Jurkat, Clone E6-1 (cell line): ENCODE measurements at places on chromosomes 5 and 9.

- DNase-seq, result no peak
These were observed 120.1 kb upstream of the LPAR1 start for GRCh38 chr9:111158363-111158762.

DNA sequence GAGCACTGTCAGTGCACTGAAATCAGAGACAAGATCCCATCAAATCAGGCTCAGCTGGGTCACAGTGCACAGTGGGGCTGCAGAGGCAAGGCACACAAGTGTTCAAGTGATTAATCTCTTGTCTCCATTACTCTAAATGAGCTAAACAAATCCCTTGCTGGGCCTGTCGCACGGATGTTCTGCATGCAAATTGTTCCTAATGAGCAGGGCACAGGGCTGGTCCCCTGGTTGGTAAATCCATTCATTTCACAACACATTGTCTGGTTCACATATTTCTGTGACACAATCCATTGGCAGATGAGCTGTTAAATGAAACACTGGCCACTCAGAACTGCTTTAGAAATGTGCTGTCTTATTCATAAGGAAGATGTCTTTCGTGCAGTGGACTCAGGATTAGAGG is 167.9 kb upstream of the BRINP1 start:
- no peak for DNase-seq

- DNase-seq, result no peak
These were observed 344.1 kb downstream of the NR2F1-AS1 start for GRCh38 chr5:93236807-93237421.

GRCh38 chr5:172823840-172824362 is 10.2 kb upstream of the ERGIC1 start:
- no peak for DNase-seq

- DNase-seq, result no peak
These were observed 31.6 kb upstream of the NAA35 start for GRCh38 chr9:85909390-85909789.

DNA sequence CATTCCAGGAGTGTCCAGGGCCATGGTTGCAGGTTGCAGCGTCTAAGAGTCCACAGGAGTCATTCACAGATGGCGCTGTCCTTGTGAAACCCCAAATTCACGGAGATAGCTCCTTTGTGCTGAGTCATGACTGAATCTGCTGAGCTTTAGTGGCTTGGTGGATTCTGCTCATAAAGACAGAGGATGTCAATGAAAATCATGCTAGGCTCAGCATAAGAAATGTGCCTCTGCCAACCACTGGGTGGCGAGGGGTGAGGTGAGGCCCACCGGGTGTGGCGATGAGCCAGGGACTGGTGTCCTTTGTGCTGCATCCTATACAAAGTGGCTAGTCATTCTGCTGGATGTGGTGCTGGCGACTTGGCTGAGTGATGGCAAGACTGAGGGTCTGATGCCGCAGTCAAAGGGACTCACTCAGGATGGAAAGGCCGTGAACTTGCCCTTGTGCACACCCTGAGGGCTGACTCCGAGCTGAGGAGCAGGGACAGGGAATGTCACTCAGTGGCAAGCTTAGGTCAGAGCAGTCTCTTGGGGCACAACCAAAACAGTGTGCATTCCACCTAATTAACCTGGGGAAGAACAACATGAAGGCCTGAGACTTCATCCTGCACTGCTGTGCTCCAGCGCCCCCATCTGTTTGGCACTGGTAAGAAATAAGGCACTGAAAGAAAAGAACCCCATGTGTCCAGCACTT is 71.5 kb downstream of the DAP start:
- DNase-seq, result peak; percentile 44

- DNase-seq, result no peak
These were observed 428.2 kb downstream of the IRX1 start for GRCh38 chr5:4023753-4024335.

GRCh38 chr9:128420060-128420650 is 502 bp upstream of the CERCAM start:
- DNase-seq, result no peak

- no peak for DNase-seq
These were observed 231.3 kb downstream of the ENC1 start for GRCh38 chr5:74409166-74409706.

GRCh38 chr9:23769307-23769935 is 56.6 kb downstream of the ELAVL2 start:
- no peak for DNase-seq

GRCh38 chr5:142186857-142187594 is 78.4 kb downstream of the NDFIP1 start:
- no peak for DNase-seq

DNA sequence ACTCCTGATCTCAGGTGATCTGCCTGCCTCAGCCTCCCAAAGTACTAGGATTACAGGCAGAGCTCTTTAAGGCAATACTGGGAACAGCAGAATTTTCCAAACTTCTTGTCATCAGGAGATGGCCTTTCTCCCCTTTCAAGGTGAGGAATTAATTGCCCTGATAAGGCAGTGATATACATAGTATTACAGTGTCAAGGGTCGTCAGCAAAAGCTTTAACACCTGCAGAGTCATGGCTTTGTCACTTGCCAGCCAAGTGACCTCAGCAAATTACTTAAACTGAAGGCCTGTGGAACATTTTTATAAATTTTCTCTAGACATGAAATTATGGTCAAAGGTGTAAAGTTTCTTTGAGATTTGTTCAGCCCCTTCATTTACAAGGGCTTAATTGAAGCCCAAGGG is 59.5 kb downstream of the FBXO38 start:
- DNase-seq, result no peak

GRCh38 chr5:62268792-62269191 is 37.2 kb upstream of the KIF2A start:
- DNase-seq, result peak; percentile 64

DNA sequence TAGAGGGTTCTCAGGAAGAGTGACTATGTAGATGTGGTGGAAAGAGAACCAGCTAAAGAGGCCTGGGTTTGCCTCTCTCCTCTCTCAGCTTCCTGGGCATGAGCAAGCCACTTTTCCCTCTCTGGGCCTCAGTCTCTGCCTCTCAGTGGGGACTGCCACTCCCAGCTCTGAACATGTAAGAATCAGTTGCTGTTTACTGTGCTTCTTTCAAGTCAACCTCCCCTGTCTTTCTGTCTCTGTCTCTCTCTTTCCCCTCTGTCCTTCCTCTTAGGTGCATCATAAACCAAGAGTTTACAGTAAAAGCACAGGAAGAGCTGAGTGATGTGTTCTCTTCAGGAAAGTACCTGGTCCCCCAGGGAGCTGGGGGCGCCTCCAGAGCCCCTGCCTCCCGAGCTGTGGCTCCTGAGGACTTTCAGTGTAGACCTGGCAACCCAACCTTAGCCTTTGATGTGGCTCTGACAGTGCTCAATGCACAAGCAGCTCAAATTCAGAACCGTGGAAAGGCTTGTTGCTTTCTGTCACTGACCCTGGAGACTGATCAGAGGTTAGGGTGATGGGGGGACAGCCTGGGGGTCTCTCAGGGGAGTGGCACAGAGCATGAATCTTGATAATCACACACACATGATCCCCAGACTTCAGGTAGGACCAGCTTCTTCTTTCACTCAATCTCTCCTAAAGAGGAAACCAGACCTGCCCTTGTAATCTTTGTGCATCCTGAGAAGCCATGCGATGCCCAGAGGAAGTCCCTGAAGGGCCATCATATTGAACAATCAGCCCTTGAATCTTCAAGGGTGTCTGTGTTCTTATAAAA is 59.4 kb upstream of the TNFSF8 start:
- peak; percentile 22 for DNase-seq

DNA sequence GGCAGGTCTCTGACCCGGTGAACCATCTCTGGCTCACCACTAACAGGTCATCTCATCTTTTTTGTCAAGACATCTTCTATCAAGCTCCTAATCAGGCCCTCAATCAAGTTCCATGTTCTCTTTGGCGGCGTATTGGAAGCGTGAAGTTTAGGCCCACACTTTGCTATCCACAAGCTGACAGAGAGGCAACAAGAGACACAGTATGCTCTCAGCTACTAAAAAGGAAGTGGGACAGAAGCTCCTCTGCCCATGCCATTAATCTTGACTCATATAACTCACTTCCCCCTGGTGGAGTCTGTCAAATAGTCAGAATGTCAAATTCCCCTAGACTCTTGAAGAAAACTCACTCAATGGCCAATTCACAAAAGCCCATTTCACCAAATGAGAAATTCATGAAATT is 77.6 kb upstream of the TMC1 start:
- DNase-seq, result peak; percentile 6

DNA sequence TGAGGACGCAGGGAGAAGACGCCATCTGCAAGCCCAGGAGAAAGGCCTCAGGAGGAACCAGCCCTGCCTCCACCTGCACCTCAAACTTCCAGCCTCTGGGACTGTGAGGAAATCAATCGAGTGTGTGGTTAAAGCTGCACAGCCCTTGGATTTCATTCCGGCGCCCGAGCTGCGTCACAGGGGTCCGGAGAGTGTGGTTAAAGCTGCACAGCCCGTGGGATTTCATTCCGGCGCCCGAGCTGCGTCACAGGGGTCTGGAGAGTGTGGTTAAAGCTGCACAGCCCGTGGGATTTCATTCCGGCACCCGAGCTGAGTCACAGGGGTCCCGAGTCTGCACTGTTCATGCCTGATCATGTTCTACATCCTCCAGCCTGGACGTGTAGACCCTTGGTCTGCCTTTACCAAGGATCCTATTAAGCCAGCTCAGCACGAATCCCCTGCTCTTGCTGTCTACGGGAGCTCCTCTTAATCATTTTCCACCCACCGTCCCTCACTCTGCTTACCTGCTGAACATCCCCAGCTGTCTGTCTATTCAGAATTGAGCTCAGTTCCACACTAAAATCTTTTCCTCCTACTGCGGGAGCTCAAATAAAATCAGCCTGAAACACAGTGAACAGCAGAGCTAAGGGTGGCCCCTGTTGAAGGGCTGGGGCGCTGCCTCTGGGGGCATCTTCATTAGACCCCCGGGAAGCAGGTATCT is 73.0 kb upstream of the OLFM1 start:
- DNase-seq, result no peak

DNA sequence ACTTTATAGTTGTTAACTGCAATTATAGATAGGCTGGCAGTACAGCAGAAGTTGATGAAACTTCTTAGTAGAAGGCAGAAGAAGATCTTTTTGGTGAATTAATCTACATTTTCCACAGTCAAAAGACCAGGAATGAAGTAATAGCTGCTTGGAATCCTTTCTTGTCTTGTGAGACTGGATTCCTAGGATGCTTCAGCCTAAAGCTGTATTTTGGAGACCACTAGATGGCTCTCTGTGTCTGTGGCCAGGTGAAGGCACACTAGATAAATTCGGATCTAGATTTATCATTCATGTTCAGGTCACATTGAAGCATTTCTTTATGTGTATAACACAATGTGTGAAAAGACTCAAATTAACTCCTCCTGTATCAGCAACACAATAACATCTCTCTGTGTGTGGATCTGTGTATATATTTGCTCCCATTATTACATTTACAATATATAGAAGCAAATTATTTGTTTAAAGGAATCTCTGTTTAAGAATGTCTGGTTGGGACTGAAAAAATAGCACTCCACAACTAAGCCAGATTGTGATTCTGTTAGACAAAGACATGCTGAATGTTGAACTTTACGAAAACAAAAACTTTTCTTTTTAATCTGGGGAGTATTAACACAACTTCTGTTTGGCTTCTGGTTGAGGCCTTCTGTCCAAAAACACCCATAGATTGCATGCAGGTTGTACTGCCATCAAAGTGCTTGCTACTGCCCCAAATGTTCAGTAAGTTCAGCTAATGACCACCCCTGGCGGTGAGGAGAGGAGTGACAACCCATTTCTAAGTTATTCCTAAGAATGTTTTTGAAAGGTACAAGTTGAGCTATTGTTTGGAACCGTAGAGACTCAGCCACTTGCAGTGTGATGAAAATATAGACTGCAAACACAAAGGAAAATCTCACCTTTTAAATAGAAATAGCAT is 10.6 kb downstream of the GRIN3A start:
- peak; percentile 24 for DNase-seq

GRCh38 chr5:35908228-35908627 is 30.2 kb downstream of the CAPSL start:
- DNase-seq, result peak; percentile 96

- DNase-seq, result no peak
These were observed 522.7 kb downstream of the HTR1A start for GRCh38 chr5:63439537-63439936.

DNA sequence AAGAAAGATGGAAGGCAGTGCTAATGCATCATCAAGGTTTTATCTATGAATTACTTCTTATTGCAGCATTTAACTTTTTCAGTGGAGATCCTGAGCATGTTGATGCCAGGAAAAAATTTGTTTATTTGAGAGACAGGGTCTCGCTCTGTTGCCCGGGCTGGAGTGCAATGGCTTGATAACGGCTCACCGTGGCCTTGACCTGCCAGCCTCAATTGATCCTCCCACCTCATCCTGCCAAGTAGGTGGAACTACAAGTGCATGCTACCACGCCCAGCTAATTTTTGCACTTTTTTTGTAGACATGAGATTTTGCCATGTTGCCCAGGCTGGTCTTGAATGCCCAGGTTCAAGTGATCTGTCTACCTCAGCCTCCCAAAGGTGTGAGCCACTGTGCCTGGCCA is 47.2 kb downstream of the AOPEP start:
- no peak for DNase-seq

GRCh38 chr9:86043999-86044398 is 55.4 kb downstream of the GOLM1 start:
- DNase-seq, result no peak

DNA sequence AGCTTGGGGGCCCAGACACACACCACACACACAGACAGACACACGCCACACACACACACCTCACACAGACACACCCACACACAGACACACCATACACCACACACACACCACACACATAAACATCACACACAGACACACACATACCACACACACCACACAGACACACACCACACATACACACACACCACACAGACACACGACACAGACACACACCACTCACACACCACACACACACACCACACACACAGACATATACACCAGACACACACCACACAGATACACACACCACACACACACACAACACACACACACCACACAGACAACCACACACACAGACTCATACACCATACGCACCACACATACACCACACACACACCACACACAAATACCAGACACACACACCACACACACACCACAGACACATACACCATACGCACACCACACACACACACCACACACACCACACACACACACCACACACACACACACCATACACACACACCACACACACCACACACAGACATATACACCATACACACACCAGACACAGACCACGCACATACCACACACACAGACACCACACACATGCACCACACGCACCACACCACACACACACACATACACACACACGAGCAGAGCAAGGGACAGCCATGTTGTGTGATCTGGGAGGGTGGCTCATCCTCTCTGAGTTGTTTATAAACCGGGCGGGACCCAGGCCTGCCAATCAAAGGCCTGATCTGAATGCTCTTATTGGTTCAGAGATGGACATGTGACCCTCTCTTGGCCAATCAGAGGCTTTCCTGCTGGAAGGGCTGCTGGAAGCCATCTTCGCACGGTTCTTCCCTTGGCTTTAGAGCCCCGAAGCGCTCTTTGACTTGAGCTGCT is 148.3 kb downstream of the GAPVD1 start:
- peak; percentile 76 for DNase-seq
